ENCODE measurements at places on chromosomes 5 and 9.

DNA sequence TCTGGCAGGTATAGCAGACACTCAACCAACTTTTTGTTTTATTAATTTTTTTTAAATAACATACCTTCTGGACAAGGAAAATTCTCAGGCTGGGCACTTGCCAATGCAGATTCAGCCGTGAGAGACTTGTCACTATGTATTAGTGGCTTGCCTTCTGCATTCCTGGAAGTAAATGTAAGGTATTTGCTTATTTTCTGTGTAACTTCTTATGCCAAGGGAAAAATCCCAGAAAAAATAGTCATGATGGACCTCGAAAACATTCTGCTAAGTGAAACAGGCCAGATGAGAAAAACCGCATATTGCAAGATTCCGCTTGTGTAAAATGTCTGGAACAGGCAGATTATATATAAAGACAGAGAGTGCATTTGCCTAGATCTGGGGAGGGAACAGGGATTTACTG, 260.3 kb upstream of the DAPK1 start:
- DNase-seq = no peak

DNA sequence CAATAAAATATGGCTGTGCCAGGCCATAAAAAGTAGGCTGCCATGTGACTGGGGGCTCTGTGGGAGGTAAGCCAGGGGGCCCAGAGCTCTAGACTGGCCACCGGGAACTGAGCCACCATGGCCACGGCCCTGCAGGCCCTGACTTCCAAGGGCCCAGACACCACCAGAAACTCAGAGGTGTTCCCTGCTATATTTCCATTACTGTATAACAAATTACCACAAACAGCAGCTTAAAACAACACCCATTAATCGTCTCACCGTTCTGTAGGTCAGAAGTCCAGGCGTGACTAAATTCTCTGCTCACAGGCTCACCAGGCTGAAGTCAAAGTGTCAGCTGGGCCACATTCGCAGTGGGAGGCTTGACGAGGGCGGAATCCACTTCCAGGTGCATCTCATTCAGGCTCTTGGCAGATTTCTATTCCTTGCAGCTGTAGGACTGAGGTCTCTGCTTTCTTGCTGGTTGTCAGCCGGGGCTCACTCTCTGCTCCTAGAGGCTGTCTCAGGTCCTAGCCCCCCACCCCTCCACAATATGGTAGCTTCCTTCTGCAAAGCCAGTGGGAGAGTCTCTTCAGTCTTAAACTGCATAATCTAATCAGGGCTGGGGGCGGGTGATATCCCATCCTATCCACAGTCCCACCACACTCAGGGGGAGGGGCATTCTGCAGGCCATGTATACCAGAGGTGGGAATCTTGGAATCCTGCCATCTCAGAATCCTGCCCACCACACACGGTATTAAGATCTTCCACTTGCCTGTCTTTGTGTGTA, 125.4 kb downstream of the C5orf15 start:
- peak; percentile 44 for DNase-seq

DNA sequence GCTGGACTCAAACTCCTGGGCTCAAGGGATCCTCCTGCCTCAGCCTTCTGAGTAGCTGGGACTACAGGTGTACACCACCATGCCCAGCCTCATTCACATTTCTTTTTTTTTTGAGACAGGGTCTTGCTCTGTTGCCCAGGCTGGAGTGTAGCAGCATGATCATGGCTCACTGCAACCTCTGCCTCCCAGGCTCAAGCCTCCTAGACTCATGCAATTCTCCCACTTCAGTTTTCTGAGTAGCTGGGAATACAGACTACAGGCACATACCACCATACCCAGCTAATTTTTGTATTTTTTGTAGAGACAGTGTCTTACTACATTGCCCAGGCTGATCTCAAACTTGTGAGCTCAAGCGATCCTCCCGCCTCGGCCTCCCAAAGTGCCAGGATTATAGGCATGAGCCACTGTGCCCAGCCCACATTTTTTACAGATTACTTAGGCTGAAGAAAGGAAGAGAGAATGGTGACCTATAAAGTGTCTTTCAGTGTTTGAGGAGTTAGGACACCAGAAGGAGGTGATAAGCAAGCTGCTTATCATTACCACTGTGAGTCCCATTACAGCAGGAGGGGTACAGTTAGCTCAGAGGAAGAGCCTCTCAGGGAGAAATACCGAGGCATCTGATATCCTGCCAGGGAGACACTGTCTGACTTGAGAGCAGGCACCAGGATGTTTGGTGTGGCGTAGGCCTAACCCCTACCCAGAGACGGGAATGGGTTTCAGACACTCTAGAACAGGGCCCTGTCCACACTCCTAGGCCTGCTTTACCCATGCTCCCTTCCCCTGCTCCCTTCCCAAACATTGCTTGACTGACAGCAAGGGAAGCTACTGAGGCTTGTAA, 9.7 kb downstream of the FAXDC2 start:
- no peak for DNase-seq

GRCh38 chr9:116309900-116310611, 156.5 kb downstream of the PAPPA start:
- DNase-seq = no peak

DNA sequence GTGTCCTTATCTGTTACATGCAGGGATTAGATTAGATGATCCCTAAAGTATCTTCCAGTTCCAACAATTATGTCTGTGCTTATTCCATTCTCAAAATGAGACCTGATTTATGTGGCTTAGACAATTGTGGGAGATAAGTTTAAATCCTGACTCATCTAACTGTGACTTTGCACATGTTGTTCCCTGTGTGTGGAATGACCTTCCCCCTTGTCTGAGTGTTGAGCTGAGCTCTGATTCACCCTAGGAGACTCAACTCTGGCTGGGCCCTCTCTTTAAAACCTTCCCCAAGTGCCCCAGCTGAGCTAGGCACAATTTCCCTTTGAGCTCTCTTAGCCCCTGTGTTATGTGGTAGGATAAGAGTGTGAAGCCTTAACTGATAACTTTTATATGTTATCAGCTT, 118.9 kb upstream of the ELL2 start:
- DNase-seq = no peak

DNA sequence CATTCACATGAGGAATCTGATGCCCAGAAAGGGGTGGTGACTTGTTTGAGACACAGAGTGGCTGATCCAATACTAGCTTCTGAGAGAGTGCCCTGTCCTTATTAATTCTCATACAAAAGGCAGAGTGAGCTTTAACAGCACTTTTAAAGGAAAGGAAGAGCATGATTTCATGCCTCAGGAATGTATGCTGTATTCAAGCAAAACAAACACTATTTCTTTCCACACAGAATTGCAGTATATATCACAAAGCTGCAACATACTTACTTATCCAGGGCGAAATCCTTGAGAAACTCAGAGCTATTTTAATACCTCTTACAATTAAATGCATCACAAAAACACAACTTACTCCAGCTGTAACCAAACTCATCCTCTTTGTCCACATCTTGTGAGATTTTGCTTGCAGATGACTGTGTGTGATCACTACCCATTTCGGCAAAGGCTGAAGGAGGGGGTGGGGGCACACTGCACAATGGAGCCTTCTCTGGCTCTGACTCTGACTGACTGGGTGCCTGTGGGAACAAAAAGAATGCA, 139.8 kb downstream of the MPDZ start:
- no peak for DNase-seq

DNA sequence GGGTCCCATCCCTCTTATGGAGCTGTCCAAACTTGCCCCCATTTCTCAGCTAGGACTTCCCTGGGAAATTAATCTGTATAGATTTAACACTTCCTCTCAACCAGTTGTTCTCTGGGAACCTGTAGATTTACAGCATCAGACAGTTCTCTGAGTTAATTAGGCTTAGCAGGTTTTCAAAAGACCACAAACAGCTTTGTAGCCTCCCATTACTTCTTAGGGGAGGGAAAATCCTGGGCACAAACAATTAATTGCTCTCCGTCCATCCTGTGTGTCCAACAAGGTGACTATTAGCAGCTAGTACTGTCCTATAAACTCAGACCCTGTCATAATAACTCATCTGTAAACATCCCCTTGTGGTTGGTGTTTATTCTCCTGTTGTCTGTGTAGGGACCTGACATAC, 197.9 kb downstream of the GOLPH3 start:
- DNase-seq = no peak

DNA sequence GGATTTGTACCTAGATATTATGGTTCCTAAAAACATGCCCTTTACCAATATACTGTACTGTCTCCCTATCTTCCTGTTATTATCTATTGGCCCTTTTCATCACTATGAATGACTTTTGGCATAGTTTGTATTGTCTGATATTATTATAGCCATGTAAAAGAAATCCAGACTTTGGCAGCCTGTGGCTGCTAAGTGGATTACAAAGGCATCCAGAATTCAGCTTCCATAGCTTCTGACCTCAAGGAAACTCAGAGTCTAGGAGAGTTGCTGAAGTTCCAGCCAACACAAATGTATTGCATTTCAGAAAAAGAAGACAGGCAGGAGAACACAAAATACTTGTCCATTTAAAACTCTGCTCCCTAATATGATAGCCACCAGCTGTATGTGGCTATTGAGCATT, 319.2 kb upstream of the MPDZ start:
- DNase-seq = no peak

- DNase-seq = no peak
These were observed 4.1 kb downstream of the ASB6 start for GRCh38 chr9:129637673-129638439.

- DNase-seq = no peak
These were observed 140.8 kb upstream of the ZNF462 start for GRCh38 chr9:106722051-106722753.

DNA sequence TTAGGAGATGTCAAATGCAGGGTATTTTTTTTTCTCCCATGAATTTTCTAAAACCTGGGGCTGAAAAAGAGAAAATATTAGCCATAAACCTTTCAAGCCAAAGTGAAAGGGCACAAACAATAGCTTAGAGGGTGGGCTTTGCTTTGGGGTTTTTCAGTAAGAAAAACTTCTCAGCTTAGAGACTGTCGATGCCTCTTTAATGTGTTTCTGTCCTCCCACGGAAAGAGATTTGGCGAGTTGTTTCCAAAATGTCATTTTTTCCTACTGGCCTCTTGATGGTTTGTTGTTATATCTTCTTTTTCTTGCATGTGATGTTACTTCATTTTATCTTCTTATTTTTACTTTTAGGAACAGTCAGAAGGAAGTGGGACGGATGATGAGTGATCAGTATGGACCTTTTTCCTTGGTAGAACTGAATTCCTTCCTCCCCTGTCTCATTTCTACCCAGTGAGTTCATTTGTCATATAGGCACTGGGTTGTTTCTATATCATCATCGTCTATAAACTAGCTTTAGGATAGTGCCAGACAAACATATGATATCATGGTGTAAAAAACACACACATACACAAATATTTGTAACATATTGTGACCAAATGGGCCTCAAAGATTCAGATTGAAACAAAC, 177.3 kb downstream of the SMARCA2 start:
- no peak for DNase-seq

GRCh38 chr9:129416821-129417539, 203.9 kb downstream of the C9orf50 start:
- no peak for DNase-seq

- no peak for DNase-seq
These were observed 14.2 kb upstream of the PSIP1 start for GRCh38 chr9:15524845-15525455.

GRCh38 chr5:53071738-53072137, 37.8 kb downstream of the MOCS2 start:
- DNase-seq = no peak

DNA sequence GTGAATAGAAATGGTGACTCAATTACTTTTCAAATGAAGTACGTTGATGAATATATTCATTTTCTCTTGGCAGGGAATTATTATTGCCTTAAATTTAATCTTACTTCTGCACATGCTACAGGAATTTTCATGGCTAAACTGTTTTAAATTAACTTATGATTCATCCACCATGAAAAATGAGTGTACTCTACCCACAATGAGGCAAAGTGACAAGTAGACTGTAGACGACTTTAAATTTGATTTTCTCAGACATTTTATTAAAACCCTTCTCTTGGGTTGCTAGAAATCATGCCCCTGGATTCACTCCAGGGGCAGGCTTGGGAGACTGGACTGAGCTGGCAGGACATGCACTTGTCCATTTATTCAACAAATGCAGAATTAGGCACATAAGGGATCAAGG, 23.5 kb upstream of the ERAP2 start:
- no peak for DNase-seq

GRCh38 chr5:106094839-106095238, 1575.9 kb downstream of the EFNA5 start:
- no peak for DNase-seq

DNA sequence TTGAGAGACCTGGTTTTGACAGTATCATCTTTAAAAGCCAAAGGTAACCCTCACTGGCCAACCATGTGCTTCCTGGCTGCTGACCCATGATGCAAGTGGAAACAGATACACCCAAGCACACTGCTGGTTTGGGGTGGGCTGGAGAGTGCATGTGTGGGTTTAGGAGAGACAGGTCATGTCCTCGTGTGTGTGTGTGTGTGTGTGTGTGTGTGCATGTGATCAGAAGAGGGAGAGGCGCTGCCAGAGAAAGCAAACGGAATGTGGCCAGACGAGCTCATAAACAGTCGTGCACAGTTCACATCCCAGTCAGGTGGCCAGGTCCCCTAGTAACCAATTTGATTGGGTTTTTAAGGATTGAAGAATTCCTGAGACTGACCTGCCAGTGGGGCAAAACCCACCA, 112.8 kb upstream of the ICE1 start:
- DNase-seq = no peak

DNA sequence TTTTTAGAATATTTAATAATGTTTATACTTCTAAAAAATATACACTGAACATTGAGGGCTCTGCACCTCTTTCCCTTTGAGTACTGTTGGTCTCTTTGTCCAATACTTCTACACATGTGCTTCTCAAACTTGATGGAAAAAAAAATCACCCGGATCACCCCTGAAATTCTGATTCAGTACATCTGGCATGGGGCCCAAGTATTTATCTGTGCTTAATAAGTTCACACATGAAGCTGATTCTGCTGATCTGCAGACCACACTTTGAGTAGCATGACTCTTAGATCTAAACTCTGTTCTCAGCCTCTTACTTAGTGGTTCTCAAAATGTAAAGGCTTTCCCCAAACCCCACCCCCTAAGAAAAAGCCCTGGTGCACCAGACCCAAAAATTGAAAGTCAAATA, 12.0 kb downstream of the RUSC2 start:
- DNase-seq = no peak

- no peak for DNase-seq
These were observed 26.7 kb downstream of the SLC6A18 start for GRCh38 chr5:1251678-1252580.

DNA sequence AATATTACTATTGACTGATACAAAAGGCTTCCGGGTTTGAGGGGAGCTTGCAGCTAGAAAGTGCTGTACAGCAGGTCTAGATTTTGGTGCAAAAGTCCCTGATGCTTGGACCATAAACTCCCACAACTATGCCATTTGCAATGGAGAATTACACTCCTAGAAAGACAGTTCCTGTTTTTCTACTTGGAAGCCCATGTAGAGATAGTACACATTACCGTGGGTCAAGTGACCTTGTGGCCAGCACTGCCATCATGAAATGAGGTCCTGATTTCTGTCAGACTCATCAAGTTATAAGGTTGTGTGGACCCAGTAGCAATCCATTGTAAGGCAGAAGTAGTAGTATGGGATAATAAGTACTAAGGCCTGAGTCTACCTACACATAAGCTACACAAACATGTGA, 42.8 kb upstream of the TNFSF8 start:
- DNase-seq = no peak
